ENCODE measurements at places on chromosomes 13 and 19.

DNA sequence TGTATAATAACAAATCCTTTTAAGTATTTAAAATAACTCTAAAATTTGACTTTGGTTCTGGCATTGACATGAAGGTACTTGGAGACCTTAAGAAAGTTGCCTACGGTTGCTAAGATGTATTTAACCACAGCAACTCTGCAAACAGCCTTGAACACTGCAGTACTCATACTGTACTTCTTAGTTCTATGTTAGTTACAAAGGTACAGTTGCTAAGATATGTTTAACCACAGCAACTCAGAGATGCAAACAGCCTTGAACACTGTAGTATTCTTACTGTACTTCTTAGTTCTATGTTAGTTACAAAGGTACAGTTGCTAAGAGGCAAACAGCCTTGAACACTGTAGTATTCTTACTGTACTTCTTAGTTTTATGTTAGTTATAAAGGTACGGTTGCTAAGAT, 268.3 kb upstream of the MIR17HG start:
- DNase-seq: no peak

- DNase-seq: no peak
These were observed 5.4 kb downstream of the GPR180 start for GRCh38 chr13:94607056-94607455.

DNA sequence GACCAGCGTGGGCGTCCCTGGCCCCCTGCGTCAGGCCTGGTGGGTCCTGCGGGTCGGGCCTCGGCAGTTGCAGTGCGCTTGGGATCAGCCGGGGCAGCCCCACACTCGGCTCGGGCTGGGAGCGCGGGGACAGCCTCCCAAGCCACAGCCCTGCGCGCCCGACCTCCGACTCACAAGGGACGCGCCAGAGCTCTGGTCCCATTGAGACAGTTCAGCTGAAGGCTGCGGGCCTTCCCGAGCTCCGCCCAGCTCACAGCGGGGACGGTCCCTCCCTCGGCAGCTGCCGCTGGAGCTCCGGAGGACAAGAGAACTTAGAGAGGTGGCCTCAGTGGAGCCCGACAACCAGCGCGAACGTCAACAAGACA, 45.7 kb upstream of the ZNF730 start:
- no peak for DNase-seq

GRCh38 chr13:61370520-61370919, 45.1 kb downstream of the PCDH20 start:
- no peak for DNase-seq

GRCh38 chr13:34748073-34748472, 194.0 kb upstream of the NBEA start:
- no peak for DNase-seq

DNA sequence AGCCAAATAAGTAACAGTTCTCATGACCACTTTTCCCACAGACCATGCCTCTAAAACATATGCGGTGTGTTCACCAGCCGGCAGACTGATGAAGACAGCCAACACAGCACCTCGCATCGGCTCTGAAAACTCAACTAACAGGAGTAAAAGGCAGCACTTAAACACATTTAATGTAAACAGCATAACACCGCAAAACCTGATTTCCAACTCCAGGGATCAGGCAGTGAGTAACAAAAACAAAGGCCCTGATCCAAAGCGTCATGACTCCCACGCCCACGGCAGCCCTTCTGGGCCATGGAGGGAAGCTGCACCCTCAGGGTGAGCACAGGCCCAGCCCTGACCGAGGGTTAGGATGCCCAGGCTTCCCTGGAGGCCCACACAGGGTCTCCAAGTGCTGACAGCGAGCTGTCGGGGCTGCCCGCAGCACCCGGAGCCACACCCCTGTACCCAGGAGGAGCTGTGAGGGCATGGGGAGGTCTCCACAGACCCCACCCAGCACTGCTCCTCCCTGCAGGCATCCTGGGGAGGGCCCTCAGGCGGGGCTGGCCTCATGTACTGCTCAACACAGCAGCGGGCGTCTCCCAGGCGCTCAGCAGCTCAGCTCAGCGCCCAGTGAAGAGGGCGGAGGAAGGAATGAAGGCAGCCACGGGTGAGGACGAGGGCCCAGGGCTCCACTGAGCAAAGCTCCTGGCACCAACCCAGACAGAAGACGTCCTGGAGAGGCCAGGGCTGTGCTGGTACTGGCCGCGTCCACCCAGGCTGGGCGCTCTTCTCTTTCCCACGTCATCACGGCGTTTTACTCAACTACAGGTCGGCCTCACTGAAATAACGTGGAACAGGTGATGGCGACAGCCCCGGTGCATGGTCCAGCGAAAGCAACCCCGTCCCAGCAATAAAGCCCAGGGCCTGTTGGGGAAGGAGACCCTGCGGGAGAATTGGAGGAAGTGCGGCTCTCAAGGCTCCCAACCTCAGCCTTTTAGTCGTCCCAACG, 53.7 kb downstream of the RASA3 start:
- DNase-seq: peak; percentile 22

GRCh38 chr13:114309806-114310410, 4.4 kb upstream of the CHAMP1 start:
- DNase-seq: no peak

GRCh38 chr19:14366529-14366928, 14.7 kb upstream of the ADGRE5 start:
- no peak for DNase-seq

GRCh38 chr19:3669082-3669946, 31.0 kb downstream of the PIP5K1C start:
- no peak for DNase-seq

DNA sequence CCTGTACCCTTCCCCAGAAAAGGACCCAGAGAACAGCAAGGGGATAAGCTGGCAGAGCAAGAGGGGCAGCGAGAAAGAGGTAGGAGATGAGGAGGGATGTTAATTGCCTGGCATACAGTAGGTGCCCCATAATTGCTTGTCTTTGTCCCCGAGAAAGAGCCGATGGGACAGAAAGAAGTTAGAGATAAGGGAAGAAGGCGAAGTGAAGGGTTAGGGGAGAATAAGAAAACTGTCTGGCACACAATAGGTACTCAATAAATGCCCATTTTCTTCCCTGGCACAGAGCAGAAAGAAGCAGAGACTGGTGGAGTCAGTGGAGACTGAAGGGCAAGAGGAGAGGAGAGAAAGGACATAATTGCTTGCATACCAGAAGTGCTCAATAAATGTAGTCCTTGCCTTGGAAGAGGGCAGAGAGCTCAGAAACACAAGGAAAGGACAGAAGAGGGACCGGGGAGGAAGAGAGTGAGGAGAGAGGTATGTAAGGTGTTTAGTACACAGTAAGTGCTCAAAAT, 15.9 kb downstream of the JOSD2 start:
- no peak for DNase-seq

DNA sequence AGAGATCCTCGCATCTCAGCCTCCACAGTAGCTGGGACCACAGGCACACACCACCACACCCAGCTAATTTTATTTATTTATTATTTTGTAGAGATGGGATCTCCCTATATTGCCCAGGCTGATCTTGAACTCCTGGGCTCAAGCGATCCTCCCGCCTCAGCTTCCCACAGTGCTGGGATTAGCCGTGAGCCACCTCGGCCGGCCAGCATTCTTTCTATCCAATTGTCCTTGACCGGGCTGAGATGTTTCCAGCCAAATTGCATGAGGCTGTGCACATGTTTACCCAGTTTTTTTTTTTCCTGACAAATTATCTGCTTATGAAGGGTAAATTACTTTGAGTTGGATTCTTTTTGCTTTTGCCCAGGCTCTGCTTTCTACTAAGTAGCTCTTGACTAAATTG, 28.2 kb downstream of the UNC13A start:
- no peak for DNase-seq

GRCh38 chr13:76667551-76667950, 218.7 kb downstream of the KCTD12 start:
- DNase-seq: peak; percentile 44

DNA sequence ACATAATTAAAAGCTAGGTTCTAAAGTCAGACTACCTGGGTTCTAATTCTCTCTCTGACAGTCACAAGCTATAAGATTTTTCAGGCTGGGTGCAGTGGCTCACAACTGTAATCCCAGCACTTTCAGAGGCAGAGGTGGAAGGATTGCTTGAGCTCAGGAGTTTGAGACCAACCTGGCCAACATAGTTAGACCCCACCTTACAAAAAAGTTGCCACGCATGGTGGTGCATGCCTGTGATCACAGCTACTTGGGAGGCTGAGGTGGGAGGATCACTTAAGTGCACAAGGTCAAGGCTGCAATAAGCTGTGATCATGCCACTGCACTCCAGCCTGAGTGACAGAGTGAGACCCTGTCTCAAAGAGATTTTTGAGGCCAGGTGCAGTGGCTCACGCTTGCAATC, 6.0 kb downstream of the NFKBID start:
- no peak for DNase-seq

- DNase-seq: peak; percentile 39
These were observed 543.7 kb downstream of the EFNB2 start for GRCh38 chr13:105991622-105992277.

- no peak for DNase-seq
These were observed 17.4 kb downstream of the CPB2 start for GRCh38 chr13:46087481-46087880.

DNA sequence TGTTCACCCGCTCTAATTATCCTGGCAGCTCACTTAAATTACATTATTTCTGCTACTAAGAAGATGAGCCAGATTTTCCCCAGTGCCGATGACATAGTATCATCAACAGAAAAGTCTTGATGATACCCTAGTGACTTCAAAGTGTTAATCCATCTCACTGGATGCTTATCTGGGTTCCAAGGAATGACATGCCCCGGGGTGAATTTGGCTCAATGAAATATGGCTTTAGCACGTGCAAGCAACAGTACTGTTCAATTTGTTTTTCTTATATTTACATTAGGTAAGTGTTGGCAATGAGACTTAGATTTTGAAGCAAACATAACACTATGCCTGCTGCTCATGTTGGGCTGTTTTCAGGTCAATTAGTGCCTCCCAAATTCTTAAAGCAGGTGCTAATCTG, 548.2 kb upstream of the SLITRK1 start:
- DNase-seq: no peak

DNA sequence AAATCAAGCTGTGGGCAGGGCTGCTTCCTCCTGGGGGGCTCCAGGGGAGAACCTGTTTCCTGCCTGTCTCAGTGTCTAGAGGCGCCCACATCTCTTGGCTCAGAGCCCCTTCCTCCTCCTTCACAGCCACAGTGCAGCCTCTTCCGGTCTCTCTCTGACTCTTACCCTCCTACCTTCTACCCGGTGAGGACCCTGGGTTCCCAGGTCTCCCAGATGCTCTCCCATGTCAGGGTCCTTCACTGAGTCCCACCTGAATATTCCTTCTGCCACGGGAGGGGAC, 153.1 kb downstream of the KDM4B start:
- DNase-seq: no peak

GRCh38 chr13:22599156-22599555, 581.6 kb upstream of the SGCG start:
- no peak for DNase-seq

GRCh38 chr13:50646070-50646469, 197.4 kb downstream of the DLEU7 start:
- DNase-seq: no peak

GRCh38 chr19:10433131-10433536, 12.8 kb downstream of the PDE4A start:
- DNase-seq: no peak

DNA sequence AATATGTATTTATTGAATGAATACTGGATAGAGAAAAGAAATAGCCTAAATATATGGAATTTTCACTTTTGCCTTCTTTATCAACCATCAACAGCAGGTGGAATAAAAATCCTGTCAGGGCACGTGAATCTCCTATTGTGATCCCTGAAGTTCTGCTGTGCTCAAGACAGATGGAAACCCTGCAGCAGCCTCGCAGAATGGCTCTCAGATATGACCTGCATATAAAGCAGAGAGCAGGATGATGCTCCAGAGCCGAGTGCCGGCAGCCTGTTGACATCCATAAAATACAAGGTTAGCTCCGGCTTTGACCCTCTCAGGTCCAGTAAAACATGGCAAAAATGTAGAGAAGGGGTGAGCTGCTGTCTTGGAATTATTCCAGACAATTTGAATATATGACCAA, 659.3 kb downstream of the DIAPH3 start:
- no peak for DNase-seq

- DNase-seq: no peak
These were observed 49.6 kb upstream of the MED4 start for GRCh38 chr13:48144413-48145035.

All from fibroblast of skin of left quadriceps (primary cell).